ENCODE measurements at places on chromosomes 11 and 22.

GRCh38 chr11:67545280-67545679, 22.0 kb upstream of the CABP2 start:
- peak; percentile 56 for DNase-seq

DNA sequence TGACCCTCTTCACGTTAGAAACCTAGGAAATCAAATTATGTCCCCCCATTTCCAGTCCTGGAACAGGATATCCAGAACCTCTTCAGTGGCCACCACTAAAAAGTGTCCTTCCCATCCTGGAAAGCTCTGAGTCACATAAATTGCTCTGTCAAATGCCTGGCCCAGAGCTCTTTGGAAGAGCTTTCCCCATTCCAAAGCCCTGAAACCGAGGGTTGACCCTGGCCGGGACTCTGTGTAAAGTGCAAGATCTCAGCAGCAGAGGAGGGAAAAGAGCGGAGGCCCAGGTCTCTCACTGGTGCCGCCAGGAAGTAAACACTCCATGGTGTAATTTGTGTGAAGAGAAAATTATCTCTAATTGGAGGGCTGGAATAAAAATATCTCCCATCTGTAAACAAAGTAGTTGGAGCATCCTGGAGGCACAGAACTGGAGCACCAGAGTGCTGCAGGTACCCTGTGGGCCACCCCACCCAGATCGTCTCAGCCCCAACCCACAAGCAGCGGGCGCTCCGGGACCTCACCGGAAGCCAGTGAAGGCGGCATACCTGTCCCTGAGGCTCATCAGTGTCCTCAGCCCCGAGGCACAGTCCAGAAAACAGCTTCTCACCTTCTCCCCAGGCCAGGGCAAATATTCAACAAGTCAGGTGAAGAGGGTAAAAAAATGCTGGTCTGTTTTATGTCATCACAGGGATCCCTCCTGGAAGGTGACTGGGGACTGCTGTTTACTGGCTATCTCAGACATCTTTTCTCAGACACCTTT, 4.7 kb upstream of the JAM3 start:
- DNase-seq = no peak

- DNase-seq = no peak
Observed at GRCh38 chr11:72553706-72554105, 119.4 kb upstream of the CLPB start.

GRCh38 chr11:8293171-8293570, 29.5 kb upstream of the LMO1 start:
- no peak for DNase-seq

- DNase-seq = no peak
Observed at GRCh38 chr22:19991645-19992451, 24.8 kb downstream of the ARVCF start.

DNA sequence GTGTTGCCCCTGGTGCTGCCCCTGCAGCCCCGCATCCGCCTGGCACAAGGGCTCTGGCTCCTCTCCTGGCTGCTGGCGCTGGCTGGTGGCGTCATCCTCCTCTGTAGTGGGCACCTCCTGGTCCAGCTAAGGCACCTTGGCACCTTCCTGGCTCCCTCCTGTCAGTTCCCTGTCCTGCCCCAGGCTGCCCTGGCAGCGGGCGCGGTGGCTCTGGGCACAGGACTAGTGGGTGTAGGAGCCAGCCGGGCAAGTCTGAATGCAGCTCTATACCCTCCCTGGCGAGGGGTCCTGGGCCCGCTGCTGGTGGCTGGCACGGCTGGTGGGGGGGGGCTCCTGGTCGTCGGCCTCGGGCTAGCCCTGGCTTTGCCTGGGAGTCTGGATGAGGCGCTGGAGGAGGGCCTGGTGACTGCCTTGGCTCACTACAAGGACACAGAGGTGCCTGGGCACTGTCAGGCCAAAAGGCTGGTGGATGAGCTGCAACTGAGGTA, 278 bp downstream of the ROM1 start:
- DNase-seq = no peak

DNA sequence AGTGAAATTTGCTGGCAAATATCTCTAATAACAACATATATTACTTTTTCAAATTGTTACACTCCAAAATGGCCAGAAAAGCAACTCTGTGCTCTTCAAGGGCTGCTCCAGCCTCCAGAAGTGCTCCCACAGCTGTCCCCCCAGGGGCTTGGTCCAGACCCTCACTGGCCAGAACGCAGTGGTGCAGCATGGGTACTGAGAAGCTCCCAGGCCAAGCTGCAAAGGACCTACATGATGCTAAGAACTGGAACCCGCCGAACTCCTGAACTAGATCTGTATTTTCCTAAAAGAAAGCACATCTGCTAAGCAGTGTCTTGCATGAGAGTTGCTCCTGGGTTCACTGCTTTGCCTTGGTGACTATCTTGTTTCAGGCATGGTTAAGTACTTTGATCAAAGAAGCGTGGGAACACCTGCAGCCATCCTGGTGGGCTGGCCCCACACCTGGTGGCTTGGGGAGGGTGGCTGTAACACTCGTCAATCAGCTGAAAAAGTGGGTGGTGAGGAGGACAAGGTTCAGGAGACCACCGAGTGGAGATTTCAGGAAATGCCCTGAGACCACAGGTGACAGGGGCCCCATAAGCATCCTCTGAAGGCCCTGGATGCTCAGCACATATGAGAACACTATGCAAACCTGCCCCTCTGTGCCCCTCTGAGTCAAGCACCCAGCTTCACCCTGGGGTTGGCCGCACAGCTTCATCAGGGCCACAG, 72.7 kb upstream of the PITPNB start:
- no peak for DNase-seq

GRCh38 chr11:85086504-85087284, 540.5 kb downstream of the DLG2 start:
- no peak for DNase-seq

DNA sequence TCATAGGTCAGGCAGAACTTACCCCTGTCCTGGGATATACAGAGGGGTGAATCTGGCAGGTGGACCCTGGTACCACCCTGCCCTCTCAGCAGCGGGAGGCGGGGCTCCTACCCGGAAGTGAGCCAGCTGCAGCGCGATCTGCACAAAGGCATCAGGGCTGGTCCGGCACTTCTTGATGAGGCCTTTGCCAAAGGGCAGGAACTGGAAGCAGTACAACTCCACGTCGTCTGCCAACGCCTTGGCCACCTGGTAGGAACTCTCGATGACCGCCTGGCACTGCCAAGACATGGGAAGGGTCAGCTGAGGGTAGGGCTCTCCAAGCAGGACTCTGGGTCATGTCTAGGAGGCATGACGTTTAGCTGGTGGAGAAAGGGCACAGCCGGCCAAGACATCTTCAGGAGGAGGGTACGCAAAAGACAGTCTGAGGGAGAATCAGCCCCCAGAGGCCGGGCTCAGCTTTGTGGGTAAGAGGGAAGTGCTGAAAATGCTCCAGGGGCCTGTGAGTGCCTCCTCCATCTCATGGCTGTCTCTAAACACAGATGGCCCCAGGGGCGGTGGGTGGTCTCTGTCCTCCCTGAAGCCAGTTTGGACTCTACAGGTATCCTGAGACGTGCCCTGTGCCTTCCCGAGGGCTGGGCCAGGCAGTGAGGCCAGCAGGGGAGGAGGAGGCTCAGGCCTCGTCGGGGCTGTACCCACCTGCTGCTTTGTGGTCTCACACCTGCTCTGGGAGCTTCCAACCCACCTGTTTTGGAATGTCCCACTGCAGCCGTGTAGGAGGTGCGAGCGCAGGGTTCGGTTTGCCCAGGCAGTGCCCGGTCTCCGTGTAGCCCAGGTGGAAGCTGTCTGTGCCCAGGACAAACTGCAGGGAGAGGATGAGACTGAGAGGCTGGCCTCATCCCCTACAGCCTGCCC, 6.7 kb downstream of the CPT1B start:
- DNase-seq = no peak

DNA sequence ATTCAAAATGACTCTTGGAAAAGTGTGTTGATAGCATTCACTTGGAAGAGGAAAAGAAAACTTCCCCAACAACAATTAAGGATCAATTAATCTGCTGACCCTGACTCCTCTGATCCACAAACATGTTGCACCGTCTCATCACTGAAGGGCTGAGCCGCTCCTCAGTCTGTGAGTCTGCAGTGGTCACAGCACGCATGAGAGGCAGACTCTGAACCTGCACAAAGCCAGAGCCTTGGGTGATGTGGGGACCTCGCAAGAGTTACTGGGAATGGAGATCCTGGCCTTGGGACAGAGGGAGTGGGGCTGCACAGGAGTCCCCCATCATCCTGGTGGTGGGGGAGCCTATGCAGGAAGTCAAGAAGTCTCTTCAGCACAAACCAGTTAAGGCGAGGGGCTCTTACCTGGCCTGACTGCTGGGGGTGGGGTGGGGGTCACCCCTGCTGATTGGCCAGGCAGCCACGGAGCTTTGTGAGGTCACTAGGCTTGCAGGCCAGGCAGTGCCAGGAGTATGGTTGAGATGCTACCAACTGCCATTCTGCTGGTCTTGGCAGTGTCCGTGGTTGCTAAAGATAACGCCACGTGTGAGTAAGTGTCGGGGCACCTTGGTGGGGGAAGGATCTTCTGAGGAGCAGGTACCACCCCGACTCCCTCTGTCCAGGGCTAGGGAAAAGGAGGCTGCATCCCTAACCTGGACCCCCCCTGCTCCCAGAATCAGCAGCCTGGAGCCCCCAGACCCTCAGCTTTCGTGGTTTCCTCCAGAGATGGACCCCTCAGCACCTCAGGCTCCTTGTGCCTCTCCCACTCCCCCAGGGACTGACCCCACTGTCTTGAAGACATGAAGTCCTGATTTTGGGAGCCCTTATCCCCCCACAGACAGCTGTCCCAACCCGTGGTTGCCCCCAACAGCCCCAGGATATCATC, at the start of gene ACR:
TSS of gene ACR (plus strand) at position 477 of the 921 bp plus-strand sequence. CDS start at position 509, 32 bp downstream.
- DNase-seq = no peak

DNA sequence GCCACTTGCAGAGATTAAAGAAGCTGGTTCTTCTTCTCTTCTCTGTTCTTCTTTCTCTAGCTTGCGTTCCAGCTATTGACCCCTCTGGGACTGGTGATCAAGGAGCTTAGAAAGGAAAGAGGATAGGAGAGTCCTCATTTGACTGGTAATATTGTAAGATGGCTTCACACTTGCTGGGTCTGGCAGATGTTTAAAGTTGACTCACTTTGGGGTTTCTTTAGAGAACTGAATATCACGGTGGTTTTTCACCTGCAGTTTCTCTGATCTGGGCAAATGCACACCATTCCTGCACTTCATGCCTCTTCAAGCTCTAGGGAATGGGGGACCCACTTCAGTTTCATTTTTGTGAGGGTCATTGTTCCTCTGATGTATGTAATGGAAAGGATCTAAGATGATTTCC, 41.8 kb upstream of the DEUP1 start:
- no peak for DNase-seq

GRCh38 chr11:128480665-128481064, 106.7 kb downstream of the ETS1 start:
- DNase-seq = no peak

DNA sequence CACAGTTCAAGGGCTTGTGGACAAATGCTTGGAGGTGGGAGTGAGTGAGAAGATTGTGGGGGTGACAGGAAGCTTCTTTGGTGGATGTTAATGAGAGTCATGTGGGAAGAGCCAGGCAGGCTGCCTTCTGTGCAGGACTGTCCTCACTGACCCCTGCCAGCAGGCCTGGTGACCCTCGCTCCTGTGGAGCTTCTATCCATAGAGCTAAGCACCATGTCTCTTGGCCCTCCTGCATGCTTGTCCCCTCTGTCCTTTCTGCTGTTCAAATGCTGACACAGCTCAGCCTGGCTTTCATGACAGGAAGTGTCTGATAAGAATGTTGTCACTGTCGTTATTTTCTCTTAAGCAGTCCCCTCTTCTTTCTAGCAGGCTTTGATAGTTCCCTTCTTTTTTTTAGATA, 37.6 kb downstream of the NAT10 start:
- DNase-seq = no peak

DNA sequence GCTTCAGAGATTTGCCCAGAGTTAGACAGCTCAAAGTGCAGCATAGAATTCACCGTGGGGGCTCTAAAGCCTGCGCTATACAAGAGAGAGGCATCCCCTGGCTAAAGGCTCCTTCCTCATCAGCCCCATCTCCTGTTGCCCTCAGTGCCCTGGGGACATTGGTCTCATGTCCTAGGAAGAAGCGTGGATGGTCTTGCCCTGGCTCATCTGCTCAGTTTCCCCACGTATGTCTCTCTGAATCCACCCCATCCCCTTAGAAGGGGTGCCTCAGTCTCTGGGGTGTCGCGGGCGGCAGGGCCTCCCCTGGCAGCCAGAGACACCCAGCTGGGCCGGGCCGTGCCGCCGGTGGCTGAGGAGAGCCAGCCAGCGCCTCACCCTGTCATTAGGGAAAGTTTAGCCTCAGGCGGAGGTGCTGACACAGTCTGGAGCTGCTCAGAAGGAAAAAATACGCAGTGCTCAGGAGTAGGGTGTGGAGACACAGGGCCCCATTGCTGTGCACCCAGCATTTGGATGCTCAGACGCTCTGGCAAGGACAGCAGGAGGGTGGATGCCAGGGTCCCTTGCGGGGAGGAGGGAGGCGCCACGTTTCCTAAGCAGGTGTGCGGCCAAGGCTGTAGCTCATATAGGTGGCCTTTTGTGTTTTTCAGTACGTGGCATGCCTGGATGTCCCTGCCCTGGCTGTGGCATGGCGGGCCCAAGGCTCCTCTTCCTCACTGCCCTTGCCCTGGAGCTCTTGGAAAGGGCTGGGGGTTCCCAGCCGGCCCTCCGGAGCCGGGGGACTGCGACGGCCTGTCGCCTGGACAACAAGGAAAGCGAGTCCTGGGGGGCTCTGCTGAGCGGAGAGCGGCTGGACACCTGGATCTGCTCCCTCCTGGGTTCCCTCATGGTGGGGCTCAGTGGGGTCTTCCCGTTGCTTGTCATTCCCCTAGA, 1.3 kb downstream of the SLC39A13 start:
- DNase-seq = no peak

DNA sequence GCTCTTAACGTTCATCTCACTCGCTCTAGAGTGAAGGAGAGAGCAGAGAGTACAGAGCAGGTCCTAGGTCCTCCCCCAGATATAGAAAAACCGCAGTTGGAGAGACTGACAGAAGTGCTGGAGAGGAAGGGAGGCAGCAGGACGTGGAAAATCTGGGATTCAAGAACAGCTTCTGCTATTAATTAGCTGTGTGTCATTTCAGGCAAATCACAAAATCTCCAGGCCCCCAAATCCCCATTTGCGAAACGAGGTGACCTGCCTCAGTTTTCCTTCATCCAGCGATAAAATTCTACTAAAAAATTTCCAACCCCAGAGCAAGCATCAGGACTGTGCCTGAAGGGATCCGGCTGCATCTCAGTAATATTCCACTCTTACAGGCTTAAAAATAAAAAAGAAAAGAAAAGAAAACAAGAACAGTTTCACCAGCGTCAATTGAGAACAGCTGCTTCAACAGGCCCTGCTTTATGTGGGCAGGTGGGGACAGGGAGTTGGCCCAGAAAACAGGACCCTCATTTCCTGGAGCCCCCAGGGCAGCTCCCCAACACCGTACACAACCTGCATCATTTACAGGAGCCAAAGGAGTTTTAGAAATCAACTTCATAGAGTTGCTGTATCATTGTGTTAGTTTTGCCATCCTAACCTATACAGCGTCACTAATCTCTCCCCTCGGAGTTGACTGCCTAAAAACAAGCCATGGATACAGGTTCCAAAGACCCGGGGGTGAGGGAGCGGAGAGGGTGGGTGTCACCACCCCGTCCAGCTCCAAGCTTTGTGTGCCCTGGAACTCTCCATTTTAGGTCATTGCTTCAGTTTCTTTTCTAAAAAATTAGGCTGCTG, 2.3 kb upstream of the MALAT1 start:
- no peak for DNase-seq

All from left ventricle myocardium inferior (tissue), 1 donor.